Hepatic stellate cell (primary cell): ENCODE measurements at places on chromosomes 2 and 18.

DNA sequence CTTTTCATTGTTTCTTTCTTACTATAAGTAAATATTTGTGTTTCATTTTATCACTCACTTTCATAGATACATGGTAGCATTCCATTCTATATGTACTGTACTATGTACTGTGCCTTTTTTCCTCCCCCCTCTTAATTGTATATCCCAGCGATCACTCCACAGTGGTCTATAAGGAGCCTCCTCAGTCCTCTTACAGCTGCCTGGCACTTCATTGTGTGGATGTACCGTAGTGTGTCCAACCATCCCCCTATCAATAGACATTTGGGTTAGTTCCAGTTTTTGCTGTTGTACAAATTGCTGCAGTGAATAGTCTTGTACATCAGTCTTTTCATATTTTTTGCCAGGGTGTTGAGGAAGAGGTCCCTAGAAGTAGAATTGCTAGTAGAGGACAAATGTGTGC is 21.4 kb upstream of the DRC1 start:
- no peak for DNase-seq

DNA sequence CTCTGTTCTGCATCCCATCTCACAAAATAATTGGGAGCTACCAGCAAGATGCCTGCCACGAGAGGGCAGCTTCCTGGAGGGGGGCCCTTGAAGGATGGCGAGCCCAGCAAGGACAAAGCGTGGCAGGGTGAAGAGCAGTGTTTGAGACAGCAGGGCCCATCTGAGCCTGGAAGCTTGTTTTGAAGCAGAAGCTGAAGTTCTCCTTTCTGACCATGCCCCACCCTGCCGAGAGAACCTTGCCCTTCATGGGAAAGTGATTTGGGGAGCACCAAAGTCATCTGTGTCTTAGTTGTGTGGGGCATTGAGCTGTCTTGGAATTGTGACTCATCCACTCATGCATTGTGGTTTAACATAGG is 216.3 kb downstream of the BCL11A start:
- DNase-seq = no peak

DNA sequence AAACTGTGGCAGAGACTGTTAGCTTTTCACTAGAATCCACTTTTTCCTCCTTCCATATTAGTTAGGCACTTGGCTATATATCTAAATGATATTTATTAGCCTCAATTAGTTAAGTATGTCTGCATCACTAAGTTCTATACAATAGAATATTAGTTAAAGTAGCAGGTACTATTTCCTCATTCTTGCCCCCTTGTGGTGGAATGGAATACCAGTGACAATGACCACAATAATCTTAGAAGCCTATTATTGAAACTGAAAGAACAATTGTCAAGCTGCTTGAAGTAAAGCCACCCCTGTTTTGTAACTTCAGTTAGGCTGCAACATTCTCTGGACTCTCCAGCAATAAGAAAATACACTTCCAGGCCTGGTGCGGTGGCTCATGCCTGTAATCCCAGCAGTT is 476.3 kb upstream of the VWC2L start:
- no peak for DNase-seq

GRCh38 chr2:86254576-86255538 is 55.6 kb downstream of the MRPL35 start:
- DNase-seq = no peak

DNA sequence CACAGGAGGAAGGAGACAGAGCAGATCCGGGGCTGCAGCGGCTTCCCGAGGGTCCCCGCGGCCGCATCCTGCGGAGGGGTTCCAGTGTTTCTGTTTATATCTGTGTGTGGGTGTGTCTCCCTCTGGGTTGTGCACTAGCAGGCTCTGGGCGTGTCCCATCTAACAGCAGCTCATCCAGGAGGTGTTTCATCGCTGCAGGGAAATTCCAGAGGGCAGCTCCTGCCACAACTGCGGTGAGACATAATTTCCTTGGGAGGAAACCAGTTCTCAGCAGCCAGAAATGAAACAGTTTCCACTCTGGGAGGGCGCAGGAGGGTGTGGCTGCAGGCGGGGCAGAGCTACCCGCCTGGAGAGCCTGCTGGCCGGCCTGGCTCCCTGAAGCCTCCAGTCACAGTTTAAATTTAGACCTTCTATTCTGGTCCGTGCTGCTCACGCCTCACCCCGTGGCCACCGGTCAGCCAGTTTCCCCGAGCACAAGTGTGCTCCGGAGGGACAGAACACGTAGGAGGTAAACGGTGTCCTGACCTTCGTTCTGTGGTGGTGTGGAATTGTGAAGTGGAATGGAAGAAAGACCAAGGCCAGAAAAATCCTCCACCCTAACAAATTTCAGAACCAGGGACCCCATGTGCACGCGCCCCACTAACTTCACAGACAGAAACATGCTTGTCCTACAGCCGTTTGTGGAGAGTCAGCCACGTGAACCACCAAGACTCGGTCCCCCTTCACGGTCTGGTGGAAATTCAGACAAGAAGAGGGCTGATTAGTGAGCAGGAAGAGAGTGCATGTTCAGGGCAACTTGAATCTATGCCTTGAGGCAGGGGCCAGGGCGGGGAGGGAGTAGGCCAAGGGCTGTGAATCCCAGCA is 50.2 kb downstream of the TEX44 start:
- peak; percentile 96 for DNase-seq

DNA sequence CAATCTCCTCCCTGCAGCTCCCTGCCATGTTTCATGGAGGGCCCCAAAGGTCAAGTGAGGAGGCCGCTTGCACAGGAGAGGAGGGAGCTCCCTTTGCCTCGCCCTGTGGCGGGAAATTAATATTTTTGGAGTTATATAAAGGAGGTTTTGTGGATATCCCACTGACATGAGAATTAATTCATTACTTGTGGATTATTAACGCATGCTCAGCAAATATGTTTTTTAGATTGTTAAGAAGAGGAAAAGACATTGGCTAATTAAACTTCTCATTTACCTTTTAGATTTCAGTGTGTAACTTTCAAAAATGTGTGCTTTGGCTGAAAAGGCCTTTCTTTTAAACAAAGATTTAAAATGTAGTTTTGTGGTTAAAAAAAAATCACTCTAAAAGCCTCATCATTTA is 474.0 kb downstream of the SOCS6 start:
- no peak for DNase-seq

DNA sequence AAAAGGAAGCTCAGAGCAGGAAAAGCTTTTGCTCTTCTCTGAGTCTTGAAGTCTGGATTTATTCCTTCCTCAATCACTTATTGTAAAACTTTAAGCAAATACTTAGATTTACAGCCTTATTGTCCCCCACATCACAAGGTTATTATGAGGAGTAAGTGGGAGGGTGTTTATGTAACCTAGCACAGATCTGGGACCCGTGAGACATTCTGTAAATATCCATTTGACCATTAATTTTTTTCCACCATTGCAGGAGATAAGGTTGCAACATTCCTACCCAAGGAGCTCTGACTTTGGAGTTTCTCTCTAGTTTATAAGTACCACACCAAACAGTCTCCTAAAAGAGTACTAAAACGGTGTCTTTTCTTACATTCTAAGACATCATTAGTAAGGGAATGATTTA is 52.1 kb upstream of the CTIF start:
- no peak for DNase-seq

DNA sequence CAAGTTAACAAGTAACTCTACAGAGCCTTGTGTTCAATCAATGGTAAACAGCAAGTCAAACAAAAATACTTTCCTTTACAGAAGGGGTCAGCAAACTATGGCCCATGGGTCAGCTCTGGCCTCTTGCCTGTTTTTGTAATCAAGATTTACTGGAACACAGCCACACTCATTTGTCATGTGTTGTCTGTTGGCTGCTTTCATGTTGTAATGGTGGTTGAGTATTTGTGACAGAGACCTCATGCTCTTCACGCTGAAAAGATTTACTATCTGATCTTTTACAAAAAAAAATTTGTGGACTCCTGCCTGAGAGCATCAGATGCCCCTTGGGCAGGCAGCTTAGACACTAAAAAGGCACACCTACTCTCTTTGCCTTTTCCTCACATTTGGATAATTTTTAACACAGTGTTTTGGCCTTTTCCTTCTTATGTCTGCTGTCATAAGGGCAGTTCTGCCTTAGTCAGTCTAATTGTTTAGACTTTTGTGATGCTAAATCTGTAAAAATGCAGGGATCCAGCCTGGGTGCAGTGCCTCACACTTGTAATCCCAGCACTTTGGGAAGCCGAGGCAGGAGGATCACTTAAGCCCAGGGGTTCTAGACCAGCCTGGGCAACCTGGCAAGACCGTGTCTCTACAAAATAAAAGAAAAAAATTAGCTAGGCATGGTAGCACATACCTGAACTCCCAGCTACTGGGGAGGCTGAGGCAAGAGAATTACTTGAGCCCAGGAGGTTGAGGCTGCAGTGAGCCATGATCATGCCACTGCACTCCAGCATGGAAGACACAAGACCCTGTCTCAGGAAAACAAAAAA is 18.3 kb downstream of the IL1B start:
- DNase-seq = no peak

DNA sequence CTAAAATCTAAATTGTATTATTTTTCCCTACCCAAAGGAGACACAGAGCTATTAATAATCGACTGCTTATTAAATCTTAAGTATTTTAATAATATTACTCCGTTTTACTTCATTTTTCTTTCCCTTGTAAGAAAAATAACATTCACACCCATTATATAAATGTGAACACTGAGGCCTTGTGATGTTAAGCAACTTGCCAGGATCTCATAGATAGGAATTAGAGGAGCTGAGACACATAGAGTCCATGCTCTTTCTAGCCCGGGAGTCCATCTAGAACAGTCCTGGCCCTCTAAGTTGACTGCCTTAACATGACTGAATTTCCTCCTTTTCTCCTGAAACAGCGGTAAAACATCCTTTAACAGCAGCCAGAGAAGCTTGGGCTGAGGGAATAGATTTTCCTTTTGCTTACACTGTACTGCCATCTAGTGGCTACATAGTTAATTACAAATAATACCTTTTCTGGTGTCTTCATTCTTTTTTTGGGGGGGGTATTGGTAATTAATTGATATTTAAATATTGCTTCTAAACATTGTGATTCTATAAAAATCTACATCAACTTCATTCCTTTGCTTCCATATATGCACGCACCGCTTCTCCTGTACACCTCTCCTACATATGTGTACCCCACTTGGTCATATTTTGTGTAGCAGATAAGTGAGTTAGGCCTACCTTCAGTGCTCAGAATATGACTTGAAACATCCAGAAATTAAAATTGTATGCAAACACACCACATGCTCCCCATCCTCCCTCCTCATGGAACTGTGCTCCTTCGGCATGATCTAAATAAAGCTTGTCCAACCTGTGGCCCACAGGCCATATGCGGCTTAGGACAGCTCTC is 125.8 kb upstream of the HNMT start:
- DNase-seq = peak; percentile 29

GRCh38 chr2:100136310-100136709 is 6.1 kb downstream of the AFF3 start:
- no peak for DNase-seq

GRCh38 chr2:74835831-74836674 is 2.1 kb downstream of the HK2 start:
- DNase-seq = peak; percentile 57

DNA sequence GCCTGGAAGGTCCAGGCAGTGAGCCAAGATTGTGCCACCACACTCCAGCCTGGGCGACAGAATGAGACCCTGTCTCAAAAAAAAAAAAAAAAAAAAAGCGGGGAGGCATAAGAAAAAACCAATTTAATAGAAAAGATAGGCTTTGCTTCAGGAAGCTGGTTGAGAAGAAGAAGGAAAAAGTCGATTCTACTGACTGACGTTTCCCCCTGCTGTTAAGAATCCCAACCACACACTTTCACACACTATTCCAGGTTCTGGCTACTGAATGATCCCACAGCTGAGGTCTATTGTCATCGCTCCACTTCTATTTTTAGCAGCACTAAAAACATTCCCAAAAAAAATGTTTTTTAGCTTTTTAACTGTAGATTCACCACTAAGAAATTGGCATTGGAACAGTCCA is 6.7 kb upstream of the CHCHD5 start:
- DNase-seq = peak; percentile 24

GRCh38 chr2:219475697-219476651 is 22.7 kb upstream of the GMPPA start:
- DNase-seq = peak; percentile 82

- DNase-seq = no peak
These were observed 36.1 kb downstream of the MARCO start for GRCh38 chr2:118978064-118978463.

DNA sequence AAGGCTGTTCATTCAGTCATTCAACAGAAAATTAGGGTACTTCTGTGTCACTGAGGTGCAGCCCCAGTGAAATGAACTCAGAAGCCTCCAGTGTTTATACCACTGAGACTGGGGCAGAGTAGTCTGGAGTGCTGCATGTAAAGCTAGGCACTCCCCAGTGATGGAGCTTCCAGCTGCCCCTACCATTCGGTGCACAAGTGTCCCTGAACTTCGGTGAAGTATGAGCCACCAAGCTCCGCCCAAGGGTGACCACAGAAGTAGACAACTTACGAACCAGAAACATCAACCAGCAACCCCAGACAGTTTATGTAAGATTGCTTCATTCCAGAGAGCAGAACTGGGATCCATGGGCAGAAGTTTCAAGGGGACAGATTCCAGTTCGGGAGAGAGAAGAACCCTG is 70.6 kb upstream of the FOSL2 start:
- DNase-seq = no peak

GRCh38 chr18:9642799-9643462 is 28.6 kb upstream of the PPP4R1 start:
- no peak for DNase-seq

DNA sequence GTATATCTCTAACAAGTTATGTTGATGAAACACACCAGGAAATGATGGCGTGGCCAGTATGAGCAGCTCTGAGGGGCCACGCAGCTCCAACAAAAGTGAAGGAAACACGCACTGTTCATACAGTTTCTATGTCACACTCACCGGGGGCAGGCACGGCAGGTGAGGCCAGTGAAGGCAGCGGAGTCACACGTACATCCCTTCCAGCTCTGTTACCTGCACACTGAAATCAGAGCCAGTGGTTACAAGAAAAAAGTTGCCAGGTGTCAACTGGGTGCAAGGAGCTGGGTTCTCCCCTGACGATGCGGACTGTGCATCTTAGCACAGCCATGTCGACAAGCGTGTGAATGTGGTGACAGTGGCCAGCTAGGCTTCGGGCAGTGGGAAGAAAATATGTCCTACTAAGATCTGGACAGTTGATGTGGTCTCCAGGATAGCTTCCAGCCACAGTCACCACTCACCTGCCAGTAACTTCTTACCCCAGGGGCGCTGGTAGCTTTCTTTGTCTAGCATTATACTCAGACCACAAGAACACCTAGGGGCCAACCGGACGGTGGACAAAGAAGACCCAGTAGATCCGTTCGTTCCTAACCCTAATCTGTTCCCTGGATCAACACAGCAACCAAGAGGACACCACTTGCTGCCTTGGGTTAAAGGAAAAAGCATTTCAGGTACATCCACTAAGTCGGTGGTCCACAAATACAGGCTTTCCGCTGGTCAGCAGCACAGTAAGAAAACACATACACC is 10.1 kb downstream of the HJURP start:
- no peak for DNase-seq

DNA sequence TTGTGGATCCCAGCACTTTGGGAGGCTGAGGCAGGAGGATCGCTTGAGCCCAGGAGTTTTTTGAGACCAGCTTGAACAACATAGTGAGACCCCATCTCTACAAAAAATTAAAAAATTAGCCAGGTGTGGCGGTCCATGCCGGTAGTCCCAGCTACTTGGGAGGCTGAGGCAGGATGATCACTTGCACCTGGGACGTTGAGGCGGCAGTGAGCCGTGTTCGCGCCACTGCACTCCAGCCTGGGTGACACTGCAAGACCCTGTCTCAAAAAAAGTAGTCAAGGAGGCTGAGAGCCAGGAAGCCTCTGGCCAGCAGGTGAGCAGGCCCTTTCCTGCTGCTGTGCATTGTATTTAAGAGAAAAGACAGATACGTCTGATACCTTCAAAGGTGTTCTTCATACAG is 11.1 kb upstream of the PROC start:
- no peak for DNase-seq

- no peak for DNase-seq
These were observed 864.2 kb upstream of the LRATD1 start for GRCh38 chr2:13768274-13768673.
